ENCODE measurements at places on chromosomes 11 and 22. TPM values are rescaled to one million over a fixed set of nuclear protein-coding genes. Genes with fewer than 3 reads are reported as not detected.

DNA sequence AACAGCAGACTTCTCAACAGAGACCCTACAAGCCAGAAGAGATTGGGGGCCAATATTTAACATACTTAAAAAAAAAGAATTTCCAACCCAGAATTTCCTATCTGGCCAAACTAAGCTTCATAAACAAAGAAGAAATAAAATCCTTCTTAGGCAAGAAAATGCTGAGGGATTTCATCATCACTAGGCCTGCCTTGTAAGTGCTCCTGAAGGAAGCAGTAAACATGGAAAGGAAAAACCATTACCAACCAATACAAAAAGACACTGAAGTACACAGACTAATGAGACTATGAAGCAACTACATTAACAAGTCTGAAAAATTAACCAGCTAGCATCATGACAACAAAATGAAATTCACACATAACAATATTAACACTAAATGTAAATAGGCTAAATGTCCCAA is 947.9 kb upstream of the CHORDC1 start:
- peaks cover 4% of the 10 kb centered on the region for H3K36me3 ChIP-seq
- no peak for DNase-seq
- H3K4me1 ChIP-seq: no peaks in the 10 kb centered on the region

- no peaks in the 10 kb centered on the region for H3K36me3 ChIP-seq
These were observed 9.2 kb upstream of the P2RY6 start for GRCh38 chr11:73262851-73263495.

The FERMT3 gene
- 8.4 TPM for total RNA-seq

DNA sequence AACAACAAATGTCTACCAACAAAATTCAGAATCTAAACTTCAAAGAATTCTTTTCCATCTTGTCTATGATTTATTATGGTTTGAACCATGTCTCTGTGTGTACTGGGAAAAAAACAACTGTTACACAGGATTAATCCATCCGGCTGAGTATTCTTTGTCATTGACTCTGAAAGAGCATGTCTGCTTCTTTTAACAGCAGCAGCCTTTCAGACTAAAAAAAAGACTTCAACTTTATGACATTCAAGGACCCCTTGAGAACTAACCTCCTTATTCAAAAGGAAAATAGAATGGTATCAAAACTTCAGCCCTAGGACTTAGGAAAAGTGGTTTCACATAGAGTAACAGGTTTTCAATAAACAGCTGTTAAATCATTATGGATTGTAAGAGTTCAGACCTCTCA is 79.9 kb downstream of the MRTFA start:
- no peak for DNase-seq
- no peak overlapping the region for H3K4me3 ChIP-seq
- H3K36me3 ChIP-seq: peaks cover 19% of the 10 kb centered on the region
- peak overlapping the region; percentile 91 for H3K27ac ChIP-seq
- H3K27me3 ChIP-seq: no peaks in the 10 kb centered on the region

DNA sequence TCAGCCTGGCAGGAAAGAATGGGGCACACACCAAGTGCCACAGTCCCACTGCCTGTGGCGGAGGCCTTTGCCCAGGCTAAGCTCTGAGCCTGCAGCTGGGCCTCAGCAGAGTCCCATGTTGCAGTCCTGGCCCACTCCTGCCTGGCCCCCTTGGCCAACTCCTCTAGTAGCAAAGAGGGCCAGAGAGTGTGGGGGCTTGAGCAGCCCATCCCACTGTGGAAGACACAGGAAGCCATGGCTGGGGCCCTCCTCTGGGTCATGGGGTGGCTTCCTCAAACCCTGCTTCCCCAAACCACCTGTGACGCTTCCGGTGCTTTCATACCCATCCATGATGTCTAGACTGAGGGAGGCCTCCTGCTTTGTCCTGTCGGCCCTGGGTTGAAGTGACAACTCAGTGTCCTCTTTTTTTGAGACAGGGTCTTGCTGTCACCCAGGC is 5.8 kb downstream of the RPS19BP1 start:
- no peak for DNase-seq
- peak overlapping the region; percentile 59 for H3K27ac ChIP-seq
- H3K4me3 ChIP-seq: no peak overlapping the region
- no peaks in the 10 kb centered on the region for H3K27me3 ChIP-seq

DNA sequence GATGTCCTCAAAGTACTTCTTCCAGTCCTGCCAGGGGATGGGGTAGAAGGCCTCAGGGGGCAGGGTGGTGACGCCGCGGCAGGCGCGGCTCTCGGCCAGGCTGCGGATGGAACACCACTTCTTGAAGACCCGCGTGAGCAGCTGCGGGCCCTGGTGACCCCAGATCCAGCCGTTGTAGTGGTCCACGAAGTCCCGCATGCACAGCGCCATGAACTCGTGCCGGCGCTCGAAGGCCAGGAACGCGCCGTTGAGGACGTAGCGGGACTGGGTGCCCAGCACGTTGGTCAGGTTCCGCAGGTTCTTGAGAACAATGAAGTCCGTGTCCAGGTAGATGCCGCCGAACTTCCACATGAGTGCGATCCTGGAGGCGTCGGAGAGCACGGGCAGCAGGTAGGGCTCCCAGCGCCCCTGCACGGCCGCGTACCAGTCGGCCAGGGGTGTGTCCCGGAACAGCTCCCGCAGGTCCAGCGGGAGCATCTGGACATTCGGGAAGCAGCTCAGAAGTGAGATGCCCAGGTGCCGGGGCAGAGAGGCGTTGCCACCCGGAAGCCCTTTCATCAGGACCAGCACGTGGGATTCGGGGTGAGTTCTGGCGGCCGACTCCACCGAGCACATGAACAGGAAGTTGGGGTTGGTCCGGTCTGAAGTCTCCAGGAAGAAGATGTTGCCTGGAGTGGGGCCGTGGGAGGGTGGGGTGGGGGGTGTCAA is 27.5 kb downstream of the A4GALT start:
- H3K4me1 ChIP-seq: peaks cover 13% of the 10 kb centered on the region
- no peak overlapping the region for H3K27ac ChIP-seq
- no peaks in the 10 kb centered on the region for H3K27me3 ChIP-seq
- no peaks in the 10 kb centered on the region for H3K36me3 ChIP-seq

The DEUP1 gene
- total RNA-seq: 1.2 TPM

DNA sequence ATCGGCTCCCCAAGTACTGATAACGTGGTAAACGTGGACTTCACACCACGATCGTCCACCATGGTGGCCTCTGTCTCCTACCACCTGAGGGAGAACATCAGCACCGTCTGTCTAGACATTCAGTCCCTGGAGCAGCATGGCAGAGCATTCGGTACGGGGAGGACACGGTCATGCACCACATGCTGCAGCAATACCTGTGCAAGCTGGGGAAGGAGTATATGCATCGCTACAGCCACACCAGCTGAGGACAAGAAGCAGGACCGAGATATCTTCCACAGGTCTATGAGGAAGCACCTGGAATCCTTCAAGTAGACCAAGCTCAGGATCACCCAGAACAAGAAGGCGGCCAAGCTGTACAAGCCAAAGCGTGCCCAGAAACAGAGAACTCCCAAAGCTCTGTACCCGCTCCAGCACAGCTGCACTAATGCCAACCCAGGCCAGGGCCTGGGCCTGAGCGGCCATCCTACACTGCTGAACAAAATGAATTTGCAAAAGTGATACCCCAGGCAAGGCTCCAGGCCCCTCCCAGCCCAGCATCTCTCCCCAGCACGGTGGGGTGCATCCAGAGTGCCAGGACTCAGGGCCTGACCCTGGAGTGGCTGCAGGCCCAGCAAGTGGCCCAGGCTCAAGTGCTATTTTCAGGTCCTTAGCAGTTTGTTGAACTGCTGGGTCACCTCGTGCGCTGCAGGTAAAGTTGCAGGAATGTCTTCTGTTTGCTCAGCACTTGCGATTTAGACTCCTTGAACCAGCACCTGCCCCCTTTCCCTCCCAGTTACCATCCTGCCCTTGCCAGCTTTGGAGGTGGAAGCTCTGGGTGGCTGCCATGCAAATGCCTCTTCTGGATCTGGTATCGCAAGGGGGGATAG is 119.3 kb upstream of the SERPIND1 start:
- DNase-seq: no peak
- no peaks in the 10 kb centered on the region for H3K36me3 ChIP-seq
- no peak overlapping the region for H3K27ac ChIP-seq
- no peak overlapping the region for H3K4me3 ChIP-seq
- peaks cover 31% of the 10 kb centered on the region for H3K27me3 ChIP-seq
- no peaks in the 10 kb centered on the region for H3K4me1 ChIP-seq

GRCh38 chr22:47776329-47776728 is 1013.9 kb downstream of the TBC1D22A start:
- no peak for DNase-seq
- H3K27me3 ChIP-seq: no peaks in the 10 kb centered on the region
- no peaks in the 10 kb centered on the region for H3K36me3 ChIP-seq
- H3K27ac ChIP-seq: no peak overlapping the region
- H3K4me3 ChIP-seq: no peak overlapping the region

The SMTNL1 gene
- total RNA-seq: not detected

DNA sequence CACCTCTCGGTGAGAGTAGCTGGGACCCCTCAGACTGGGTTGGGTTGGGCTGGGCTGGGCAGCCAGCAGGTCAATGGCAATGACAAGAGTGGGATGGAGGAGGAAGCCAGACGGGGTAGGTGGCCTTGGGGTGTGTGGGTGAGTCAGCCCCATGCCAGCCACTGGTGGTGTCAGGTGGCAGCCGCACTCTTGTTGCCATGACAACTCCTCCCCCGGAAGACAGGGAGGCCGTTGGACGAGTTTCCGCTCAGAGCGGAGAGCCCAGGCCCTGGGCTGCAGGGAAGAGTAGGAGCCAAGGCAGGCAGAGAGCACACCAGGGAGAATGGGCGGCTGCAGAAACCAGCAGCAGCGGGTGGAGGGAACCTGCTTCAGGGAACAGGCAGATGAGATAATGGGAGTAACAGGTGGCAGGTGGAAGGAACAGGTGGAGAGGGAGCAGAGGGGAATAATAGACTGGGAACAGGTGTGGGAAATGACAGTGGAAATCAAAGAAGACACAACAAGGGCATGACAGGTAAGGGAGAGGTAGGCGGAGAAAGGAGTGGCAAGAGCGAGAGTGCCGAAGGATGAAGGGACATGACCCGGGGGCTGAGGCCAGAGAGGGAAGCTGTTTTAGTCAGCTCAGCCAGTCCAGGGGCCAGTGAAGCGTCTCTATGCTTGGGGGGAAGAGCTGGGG is 8.7 kb downstream of the SPTBN2 start:
- H3K4me3 ChIP-seq: peak overlapping the region; percentile 24
- DNase-seq: peak; percentile 56
- H3K4me1 ChIP-seq: peaks cover 52% of the 10 kb centered on the region
- H3K36me3 ChIP-seq: peaks cover 4% of the 10 kb centered on the region

- no peak overlapping the region for H3K4me3 ChIP-seq
- H3K36me3 ChIP-seq: peaks cover 34% of the 10 kb centered on the region
- no peaks in the 10 kb centered on the region for H3K4me1 ChIP-seq
These were observed 81.6 kb upstream of the SUSD2 start for GRCh38 chr22:24099666-24100065.

GRCh38 chr11:62774407-62774806 is 3.2 kb downstream of the TAF6L start:
- no peak overlapping the region for H3K4me3 ChIP-seq
- peaks cover 21% of the 10 kb centered on the region for H3K36me3 ChIP-seq
- DNase-seq: no peak
- H3K27me3 ChIP-seq: no peaks in the 10 kb centered on the region
- H3K27ac ChIP-seq: no peak overlapping the region

The HIC2 gene
- total RNA-seq: 27.3 TPM

GRCh38 chr22:29073618-29074275 is 912 bp downstream of the KREMEN1 start:
- no peak overlapping the region for H3K27ac ChIP-seq
- H3K36me3 ChIP-seq: no peaks in the 10 kb centered on the region
- H3K27me3 ChIP-seq: peaks cover 10% of the 10 kb centered on the region
- peaks cover 32% of the 10 kb centered on the region for H3K4me1 ChIP-seq

GRCh38 chr11:45807792-45808238 is 2.9 kb downstream of the SLC35C1 start:
- DNase-seq: no peak
- H3K36me3 ChIP-seq: peaks cover 4% of the 10 kb centered on the region
- H3K27me3 ChIP-seq: no peaks in the 10 kb centered on the region
- H3K4me3 ChIP-seq: peak overlapping the region; percentile 96
- peaks cover 30% of the 10 kb centered on the region for H3K4me1 ChIP-seq

DNA sequence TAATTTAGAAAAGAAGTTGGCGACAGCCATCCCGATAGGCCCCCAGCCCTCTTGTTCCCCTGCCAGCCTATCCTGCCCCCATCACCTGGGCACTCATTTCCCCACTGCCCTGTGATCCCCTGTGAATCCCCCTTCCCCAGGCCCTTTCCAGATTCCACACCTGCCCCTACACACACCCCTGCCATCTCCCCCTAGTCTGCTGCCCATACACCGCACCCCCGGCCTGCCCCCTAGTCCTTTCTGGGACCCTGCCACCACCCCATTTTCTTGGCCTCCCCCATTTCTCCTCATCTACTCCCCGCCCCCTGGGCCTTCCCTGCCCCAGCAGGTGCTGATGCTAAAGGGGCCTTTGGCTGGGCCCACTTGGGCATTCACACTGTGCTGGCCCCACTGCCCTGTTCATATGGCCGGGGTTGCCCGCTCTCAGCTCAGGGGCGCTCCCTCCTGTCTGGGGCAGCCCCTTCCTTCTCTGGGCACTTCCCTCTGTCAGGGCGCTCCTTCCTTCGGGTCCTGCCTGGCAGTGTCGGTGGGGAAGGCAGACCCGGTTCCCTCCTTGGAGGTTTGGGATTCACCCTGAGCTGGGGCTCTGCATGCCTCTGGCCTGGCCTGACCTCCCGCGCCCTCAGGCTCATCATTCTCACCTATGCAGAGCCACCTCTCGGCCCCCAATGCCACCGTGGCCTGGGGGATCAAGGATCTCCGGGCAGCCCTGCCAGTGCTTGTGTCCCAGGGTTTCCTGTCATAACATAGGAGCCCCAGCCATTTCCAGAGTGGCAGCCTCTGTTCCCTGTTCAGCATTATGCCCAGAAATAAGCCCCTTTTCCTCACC is 108.2 kb downstream of the BCR start:
- H3K36me3 ChIP-seq: peaks cover 22% of the 10 kb centered on the region
- no peak overlapping the region for H3K27ac ChIP-seq
- no peaks in the 10 kb centered on the region for H3K27me3 ChIP-seq

GRCh38 chr11:10483174-10483573 is 28.1 kb downstream of the AMPD3 start:
- H3K36me3 ChIP-seq: no peaks in the 10 kb centered on the region
- H3K4me1 ChIP-seq: no peaks in the 10 kb centered on the region
- DNase-seq: no peak
- no peak overlapping the region for H3K4me3 ChIP-seq
- no peaks in the 10 kb centered on the region for H3K27me3 ChIP-seq
- H3K27ac ChIP-seq: no peak overlapping the region

- no peak for DNase-seq
- peaks cover 11% of the 10 kb centered on the region for H3K4me1 ChIP-seq
- peaks cover 3% of the 10 kb centered on the region for H3K36me3 ChIP-seq
- H3K27me3 ChIP-seq: no peaks in the 10 kb centered on the region
- peak overlapping the region; percentile 27 for H3K27ac ChIP-seq
These were observed 79.5 kb downstream of the AMBRA1 start for GRCh38 chr11:46514370-46514769.

- peak overlapping the region; percentile 16 for H3K27ac ChIP-seq
- H3K27me3 ChIP-seq: peaks cover 29% of the 10 kb centered on the region
- H3K4me1 ChIP-seq: peaks cover 12% of the 10 kb centered on the region
- H3K36me3 ChIP-seq: no peaks in the 10 kb centered on the region
- no peak for DNase-seq
These were observed 31.9 kb downstream of the RASSF10 start for GRCh38 chr11:13040969-13041561.

The PDGFB gene
- 14.7 TPM for total RNA-seq

Data from mesothelial cell of epicardium (in vitro differentiated cells).